ENCODE measurements at places on chromosomes 2 and 18. TPM values are rescaled to one million over a fixed set of nuclear protein-coding genes. Genes with fewer than 3 reads are reported as not detected.

- no peak for DNase-seq
These were observed 37.8 kb downstream of the KCTD18 start for GRCh38 chr2:200471928-200472645.

DNA sequence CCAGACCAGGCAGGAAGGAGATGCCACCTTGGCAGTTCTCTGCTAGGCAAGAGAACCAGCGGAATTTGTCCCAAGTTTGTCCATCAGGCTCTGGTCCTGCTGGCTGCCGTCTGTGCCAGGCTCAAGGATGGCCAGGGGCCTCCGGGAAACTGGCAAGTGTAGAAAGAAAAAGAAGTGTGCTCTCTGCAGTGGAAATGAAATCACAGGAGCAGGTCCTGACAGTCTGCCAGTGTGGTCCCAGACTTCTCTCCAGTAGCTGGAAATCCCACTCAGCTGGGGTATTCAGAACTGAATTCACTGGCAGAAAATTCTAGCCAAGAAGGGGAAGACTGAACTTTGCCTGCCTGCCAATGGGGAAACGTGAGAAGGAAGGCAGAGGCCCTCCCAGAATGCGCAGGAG lies 91.0 kb downstream of the STPG4 start:
- DNase-seq: no peak

GRCh38 chr2:120108049-120108448 lies 95.2 kb downstream of the EPB41L5 start:
- DNase-seq: peak; percentile 12

- no peak for DNase-seq
These were observed 1.9 kb downstream of the CNGA3 start for GRCh38 chr2:98348066-98348561.

DNA sequence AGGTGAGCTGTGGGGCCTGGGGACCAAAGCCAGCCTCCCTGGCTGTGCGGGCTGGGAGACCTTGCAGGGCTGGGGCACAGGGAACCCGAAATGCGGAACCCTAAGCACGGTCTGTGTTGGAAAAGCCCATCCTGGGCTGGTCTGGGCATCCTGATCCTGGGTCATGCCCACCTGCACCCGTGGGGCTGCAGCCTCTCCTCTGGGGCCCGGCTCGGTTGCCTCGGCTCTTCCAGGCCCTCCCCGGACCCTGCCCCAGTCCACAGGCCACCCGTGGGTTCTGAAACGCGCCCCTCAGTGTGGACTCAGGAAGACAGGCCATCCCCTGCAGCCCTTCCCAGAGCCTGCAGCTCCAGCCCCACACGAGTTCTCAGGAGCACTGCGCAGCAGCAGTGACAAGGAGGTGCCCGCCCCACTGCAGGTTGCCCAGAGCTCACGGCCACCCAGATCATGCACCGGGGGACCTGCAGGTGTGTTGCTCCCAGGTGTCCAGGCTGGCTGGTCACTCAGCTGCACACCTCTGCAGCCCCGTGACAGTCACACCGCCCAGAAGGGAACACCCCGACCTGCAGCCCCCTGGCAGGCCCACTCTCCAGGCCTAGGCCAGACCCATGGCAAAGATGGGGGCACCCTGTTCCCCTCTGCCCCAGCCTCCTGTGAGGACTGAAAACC lies 12.2 kb upstream of the NFATC1 start:
- DNase-seq: no peak

DNA sequence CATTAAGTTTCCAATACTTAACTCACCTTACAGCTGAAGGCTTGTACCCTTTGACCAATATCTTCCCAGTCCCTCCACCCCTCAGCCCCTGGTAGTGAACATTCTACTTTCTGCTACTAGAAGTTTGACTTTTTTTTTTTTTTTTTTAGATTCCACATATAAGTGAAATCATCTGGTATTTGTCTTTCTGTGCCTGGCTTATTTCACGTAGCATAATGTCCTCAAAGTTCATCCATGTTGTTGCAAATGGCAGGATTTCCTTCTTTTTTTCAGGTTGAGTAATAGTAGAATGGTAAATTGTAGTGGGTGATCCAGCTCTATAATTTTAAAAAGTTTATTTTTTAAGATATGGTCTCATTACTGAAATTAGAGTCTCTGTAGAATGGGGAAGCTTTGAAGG lies 316.0 kb downstream of the MTX2 start:
- DNase-seq: no peak

TMEM182 gene
- 3.7 TPM for total RNA-seq

GRCh38 chr2:158699323-158699722 lies 95.8 kb upstream of the DAPL1 start:
- no peak for DNase-seq

GRCh38 chr2:39537150-39537549 lies 100.1 kb upstream of the MAP4K3 start:
- no peak for DNase-seq

DNA sequence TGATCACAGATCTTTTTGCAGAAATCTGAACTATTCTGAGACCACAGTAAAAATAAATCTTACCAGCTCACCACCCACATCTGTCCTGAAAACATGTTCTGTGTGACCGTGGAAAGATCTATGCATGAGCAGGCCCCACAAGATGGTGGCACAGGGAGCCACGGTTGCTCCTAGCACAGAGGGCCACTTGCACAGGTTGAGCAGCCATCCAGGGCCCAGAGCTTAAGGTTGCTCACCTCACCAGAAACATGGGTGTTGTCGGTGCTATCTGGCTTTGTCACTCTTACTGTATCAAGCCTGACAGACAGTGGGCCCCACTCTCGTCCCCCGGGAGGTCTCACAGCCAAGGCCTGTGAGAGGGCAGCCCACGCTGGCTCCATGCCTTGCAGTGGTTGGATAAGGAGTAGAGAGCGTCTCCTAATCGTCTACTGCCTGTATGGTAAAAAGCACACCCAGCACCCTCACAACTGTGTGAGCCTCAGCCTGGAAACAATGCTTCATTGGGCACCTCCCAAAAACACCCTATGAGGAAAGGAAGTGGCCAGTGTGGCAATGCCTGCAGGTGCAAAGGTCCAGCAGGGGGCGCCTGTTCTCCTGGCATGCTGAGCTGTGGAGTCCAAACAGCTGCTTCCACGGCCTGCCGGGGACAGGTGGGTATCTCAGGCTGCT lies 19.6 kb downstream of the TUBB6 start:
- peak; percentile 70 for DNase-seq

GRCh38 chr18:9913151-9913525 lies 678 bp upstream of the VAPA start:
- no peak for DNase-seq

GRCh38 chr2:219684721-219685689 lies 57.6 kb downstream of the SLC4A3 start:
- DNase-seq: no peak

SEC11C gene
- total RNA-seq: 21.7 TPM

REG1B gene
- not detected for total RNA-seq

IL37 gene
- total RNA-seq: not detected

GRCh38 chr18:21099442-21099841 lies 12.2 kb downstream of the ROCK1 start:
- DNase-seq: no peak
